ENCODE measurements at places on chromosomes 1 and 21.

DNA sequence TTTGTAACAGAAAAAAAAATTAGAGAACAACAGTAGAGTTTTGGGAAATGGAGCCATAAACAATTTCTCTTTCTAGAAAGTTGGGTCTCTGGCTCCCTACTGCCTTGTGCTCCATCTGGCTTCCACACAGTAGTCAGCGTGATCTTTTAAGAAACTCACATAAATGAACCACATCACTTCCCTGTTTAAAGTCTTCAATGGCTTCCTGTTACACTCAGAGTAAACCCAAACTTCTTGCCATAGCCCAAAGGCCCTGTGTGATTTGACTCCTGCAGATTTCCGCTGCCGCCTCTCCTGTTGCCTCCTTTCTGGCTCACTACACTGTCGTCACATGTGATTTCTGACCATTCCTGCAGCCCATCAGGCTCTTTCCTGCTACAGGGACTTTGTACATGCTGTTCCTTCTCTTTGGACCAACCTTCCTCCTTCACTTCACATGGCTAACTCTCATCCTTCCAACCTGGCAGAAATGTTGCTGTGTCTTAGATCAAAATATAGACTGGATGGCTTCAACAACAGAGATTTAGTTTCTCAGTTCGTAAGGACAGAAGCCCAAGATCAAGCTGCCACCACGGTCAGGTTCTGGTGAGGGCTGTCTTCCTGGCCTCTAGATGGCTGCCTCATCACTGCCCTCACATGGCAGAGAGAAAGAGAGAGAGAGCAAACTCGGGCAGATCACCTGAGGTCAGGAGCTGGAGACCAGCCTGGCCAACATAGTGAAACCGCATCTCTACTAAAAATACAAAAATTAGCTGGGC lies 34.0 kb downstream of the OPRD1 start:
- DNase-seq: no peak

- DNase-seq: no peak
Measured at GRCh38 chr21:38308532-38309119, 51.8 kb downstream of the KCNJ15 start.

GRCh38 chr1:81325397-81325796 lies 475.3 kb upstream of the ADGRL2 start:
- DNase-seq: no peak

DNA sequence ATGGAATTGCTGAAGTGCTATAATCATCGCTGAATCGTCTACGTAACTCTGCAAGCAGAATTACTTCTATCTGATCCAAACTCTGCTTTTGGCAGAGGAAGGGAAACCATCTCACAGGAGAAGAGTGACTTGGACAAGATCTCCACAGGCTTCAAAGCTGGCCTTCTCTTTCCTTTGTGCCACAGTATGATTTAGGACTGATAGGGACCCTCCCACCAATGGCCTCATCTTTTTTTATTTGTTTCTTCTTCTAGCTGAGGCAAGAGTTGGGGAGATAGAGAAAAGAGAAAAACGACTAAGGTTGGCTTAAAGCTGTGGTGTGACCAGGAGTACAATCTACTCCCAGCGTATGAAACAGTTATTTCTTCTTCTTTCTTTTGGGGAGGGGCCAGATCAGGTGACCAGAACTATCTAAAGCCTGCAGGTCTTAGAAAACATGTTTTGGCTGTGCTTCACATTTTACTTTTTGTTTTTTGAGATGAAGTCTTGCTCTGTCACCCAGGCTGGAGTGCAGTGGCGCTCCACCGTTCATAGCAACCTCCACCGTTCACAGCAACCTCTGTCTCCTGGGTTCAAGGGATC lies 35.0 kb downstream of the ZNF496 start:
- DNase-seq: no peak

DNA sequence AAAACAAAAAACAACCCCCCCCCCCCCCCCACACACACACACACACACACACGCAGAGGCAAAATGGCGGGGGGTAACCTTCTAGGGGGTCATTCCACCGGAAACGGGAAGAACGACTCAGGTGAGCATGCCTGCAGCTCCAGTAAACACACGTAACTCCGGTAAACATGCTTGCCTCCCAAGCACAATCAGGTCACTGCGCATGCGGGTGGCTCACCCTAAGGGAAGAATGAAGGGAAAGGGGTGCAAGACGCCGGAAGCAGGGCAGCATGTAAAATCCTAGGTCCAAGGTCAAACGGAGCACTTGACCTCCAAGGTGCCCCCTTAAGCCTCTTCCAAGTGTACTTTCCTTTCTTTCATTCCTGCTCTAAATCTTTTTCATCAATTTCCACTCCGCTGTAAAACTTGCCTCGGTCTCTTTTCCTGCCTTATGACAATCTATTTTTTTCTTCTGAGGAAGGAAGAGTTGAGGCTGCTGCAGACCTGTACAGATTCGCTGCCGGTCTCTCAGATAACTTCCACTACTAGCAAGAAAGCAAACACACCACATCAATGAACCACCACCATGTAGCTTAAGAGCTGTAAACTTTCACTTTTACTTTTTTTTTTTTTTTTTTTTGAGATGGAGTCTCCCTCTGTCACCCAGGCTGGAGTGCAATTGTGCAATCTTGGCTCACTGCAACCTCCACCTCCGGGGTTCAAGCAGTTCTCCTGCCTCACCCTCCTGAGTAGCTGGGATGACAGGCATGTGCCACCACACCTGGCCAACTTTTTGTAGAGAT lies 21.0 kb upstream of the CBR3 start:
- no peak for DNase-seq

- no peak for DNase-seq
Measured at GRCh38 chr1:231407547-231408396, 14.3 kb downstream of the EGLN1 start.

DNA sequence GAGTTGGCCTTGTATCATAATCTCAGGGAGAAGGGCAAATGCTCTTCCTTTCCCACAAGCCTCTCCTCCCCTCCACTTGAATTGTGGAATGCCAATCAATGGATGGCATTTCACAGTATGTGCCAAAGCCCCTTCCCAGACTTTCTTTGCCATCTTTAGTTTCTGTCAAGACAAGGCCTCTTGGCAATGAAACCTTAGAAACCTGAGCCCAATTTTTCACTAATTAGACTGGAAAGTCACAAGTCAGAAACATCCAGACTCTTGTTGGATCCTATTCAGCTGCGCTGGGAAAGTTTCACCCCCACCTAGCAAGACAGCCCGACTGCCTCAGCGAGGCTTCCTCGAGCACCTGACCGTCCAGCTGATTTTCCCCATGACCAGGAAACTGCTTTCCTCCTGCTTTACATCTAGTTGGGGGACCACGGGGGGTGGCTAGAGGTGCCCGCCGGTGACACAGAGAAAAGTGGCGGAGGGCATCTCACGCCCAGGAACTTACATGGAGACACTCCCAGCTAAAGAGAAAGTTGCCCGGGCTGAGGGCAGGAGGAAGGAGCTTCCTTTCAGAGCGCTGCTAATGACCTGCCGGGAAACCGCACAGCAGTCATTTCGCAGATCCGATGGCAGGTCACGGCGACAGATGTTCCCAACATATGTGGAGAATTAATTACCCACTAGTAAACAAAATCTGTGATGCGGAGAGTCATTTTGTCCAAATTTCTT lies 302.6 kb upstream of the RRP15 start:
- peak; percentile 11 for DNase-seq

GRCh38 chr1:85372683-85373377 lies 92.1 kb downstream of the DDAH1 start:
- no peak for DNase-seq

- peak; percentile 67 for DNase-seq
Measured at GRCh38 chr1:16112596-16113555, 39.4 kb upstream of the FAM131C start.

DNA sequence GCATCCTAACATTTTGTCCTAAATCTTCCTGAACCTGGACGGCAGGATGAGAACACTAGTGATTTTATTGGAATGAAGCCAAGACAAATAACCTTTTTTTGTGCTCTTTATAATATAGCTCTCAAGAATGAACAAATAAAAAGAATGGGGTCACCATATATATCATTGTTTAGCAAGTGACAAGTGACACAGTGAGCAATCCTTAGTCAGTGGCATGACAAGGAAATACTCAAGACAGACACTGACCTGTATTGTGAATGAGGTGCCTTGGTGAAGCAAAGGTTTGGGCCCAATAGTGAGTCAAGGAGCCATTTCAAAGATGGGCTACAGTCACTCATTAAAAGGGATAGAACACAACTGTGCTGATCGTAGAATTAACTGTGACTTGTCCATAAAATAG lies 35.7 kb downstream of the PTGFR start:
- DNase-seq: no peak

- no peak for DNase-seq
Measured at GRCh38 chr1:34332996-34333395, 156.3 kb downstream of the C1orf94 start.

DNA sequence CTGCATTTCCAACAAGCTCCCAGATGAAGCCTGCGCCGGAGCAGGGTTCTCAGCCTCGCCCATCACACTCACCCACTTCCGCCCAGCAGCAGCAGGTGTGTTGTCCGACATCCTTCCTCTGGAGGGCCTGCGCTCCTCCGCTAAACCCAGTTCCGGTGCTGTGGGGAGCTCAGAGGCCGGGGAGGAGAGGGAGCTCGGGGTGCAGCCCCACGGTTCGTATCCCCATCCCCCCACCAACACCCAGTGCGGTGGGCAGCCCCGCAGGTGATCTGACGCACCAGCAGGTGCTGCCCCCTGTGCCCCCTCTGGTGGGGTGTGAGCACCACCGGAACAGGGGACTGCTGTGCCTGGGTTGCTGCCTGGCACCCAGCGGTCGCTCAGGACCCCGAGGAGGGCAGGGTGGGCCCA lies 3.4 kb upstream of the PEX10 start:
- no peak for DNase-seq

DNA sequence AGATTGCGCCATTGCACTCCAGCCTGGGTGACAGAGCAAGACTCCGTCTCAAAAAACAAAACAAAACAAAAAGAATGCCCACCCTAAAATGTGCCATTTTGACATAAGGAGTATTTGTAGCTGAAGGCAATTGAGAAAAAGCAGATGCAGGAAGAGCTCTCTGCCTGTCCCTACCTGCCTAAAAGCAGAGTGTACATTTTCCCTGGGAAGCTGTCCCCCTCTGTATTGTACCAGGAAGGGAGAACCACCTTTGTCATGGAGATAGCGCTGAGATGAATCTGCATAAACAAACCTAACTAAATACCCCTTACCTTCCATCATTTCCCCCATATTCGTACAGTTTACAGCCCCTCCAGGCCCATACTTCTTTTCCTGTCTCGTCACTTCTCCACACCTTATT lies 94.4 kb upstream of the SLC45A1 start:
- DNase-seq: no peak

Measured in renal pelvis (tissue), 12 donors.